ENCODE measurements at places on chromosomes 4 and X.

DNA sequence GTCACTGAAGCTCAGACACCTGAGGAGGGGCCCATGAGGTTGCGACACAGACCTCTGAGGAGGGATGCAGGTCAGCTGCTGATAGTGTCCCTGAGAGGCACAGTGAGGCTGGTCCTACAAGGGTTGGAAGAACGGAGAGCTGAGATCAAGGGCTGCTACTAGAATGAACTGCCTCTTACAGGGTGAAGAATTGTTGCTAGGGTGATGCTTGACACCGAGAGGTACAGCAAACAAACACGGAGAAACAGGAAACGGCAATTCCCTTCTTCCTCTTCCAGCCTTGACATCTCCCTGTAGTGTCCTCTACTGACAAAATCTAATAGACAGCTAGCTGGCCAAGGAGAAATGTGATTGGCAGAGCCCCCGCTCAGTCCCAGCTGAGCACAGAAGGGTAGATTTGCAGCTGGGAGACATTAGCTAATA lies 11.8 kb upstream of the HPGDS start:
- DNase-seq, result no peak

GRCh38 chr4:101307899-101308298 lies 39.4 kb downstream of the PPP3CA start:
- DNase-seq, result no peak

GRCh38 chr4:48195853-48196252 lies 61.8 kb upstream of the TXK start:
- DNase-seq, result no peak

GRCh38 chrX:150525061-150525919 lies 43.1 kb upstream of the MTM1 start:
- DNase-seq, result no peak

GRCh38 chr4:169150806-169151205 lies 120.0 kb downstream of the SH3RF1 start:
- DNase-seq, result no peak

GRCh38 chr4:108054025-108054638 lies 64.4 kb downstream of the HADH start:
- DNase-seq, result no peak
